ENCODE measurements at places on chromosomes 12 and 14. TPM values are rescaled to one million over a fixed set of nuclear protein-coding genes. Genes with fewer than 3 reads are reported as not detected.

The GPR162 gene
- polyA plus RNA-seq = 1.1 TPM

DNA sequence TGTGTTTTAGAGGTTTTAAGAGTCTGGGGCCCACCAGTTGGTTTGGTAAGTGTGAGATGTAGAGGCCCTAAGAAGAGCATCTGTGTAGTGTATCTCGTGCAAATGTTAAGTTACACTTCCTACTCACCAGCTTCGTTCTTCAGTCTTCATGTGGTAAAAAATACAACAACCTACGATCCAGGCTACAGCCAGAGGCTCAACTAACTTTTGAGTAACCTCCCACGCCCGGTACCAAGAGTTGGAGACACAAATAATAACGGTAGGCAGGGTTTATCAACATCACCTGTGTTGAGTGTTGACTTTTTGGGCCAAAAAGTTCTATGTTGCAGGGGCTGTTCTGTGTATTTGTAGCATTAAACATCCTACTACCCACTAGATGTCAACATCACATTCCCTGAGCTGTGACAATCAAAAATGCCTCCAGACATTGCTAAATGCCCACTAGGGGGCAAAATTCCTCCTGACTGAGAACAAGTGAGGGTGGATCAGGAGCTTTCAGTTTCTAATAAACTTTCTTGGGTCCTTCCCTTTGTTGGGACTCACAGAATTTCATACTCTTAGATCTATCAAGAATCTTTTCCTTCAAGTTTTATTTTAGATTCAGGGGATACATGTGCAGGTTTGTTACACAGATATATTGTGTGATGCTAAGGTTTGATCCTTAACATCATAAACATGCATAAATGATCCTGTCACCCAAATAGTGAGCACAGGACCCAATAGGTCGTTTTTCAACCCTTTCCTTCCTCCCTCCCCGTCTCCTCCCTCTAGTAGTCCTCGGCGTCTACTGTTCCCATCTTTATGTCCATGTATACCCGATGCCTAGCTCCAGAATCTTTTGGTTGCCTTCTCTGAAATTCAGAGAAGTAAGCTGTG lies 94.7 kb downstream of the SLC2A13 start:
- no peak overlapping the region for H3K27ac ChIP-seq
- no peaks in the 10 kb centered on the region for H3K36me3 ChIP-seq
- DNase-seq = peak; percentile 82
- peaks cover 25% of the 10 kb centered on the region for H3K4me1 ChIP-seq
- no peak overlapping the region for H3K4me3 ChIP-seq

GRCh38 chr14:69620211-69620611 lies 8.8 kb downstream of the SUSD6 start:
- H3K4me1 ChIP-seq = peaks cover 11% of the 10 kb centered on the region
- H3K27ac ChIP-seq = no peak overlapping the region
- H3K27me3 ChIP-seq = no peaks in the 10 kb centered on the region
- no peak overlapping the region for H3K4me3 ChIP-seq
- DNase-seq = peak; percentile 0

- no peak overlapping the region for H3K27ac ChIP-seq
- no peak overlapping the region for H3K4me3 ChIP-seq
- H3K27me3 ChIP-seq = no peaks in the 10 kb centered on the region
Observed at GRCh38 chr12:126432780-126433179, 1367.5 kb downstream of the AACS start.

The HEATR5A gene
- polyA plus RNA-seq = 17.4 TPM

- peak overlapping the region; percentile 77 for H3K27ac ChIP-seq
- no peaks in the 10 kb centered on the region for H3K36me3 ChIP-seq
- peaks cover 10% of the 10 kb centered on the region for H3K4me1 ChIP-seq
- no peaks in the 10 kb centered on the region for H3K27me3 ChIP-seq
- no peak for DNase-seq
Observed at GRCh38 chr12:69835081-69835480, 10.1 kb downstream of the MYRFL start.

DNA sequence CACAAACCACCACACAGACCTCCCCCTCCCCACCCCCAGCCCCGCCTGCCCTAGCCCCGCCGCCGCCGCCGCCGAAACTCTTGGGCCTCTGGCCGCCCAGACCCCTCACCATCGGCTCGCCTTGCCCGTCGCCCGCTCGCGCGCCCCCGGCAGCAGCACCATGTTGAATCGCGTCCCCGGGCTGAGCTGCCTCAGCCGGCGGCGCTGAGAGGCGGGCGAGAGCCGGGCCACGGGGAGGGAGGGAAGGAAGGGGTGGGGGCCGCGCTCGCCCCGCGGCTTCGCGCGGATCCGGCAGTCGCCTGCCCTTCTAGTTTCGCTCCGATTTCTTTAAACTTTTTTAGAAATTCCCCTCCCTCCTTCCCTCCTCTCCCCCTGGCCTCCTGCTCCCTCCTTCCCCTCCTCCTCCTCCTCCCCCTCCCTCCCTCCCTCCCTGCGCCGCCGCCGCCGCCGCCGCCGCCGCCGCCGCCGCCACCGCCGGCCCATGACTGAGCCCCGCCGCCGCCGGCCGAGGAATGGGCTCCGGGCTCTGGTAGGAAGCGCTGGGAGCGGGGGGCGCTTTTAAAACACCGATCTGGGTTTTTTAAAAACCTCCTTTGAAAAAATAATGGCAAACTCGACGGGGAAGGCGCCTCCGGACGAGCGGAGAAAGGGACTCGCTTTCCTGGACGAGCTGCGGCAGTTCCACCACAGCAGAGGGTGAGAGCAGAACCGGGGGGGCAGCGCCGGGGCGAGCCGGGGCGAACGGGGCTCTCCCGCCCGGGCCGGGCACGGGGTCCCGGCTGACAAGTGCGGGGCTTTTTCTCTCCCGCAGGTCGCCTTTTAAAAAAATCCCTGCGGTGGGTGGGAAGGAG lies at the start of gene ARID2:
ARID2 (plus strand) TSS at position 474 of the 851 bp plus-strand sequence; CDS start at position 605, 131 bp downstream.
- peak; percentile 89 for DNase-seq
- H3K36me3 ChIP-seq = no peaks in the 10 kb centered on the region
- H3K27ac ChIP-seq = peak within 1 kb of the TSS; percentile 99
- no peaks in the 10 kb centered on the region for H3K27me3 ChIP-seq

GRCh38 chr14:34965912-34966311 lies 16.9 kb upstream of the SRP54 start:
- DNase-seq = no peak
- H3K27me3 ChIP-seq = no peaks in the 10 kb centered on the region
- no peaks in the 10 kb centered on the region for H3K36me3 ChIP-seq
- H3K4me1 ChIP-seq = no peaks in the 10 kb centered on the region
- no peak overlapping the region for H3K4me3 ChIP-seq

GRCh38 chr12:22743700-22744099 lies 118.7 kb downstream of the ETNK1 start:
- H3K27ac ChIP-seq = no peak overlapping the region
- no peaks in the 10 kb centered on the region for H3K36me3 ChIP-seq
- H3K4me1 ChIP-seq = no peaks in the 10 kb centered on the region
- DNase-seq = no peak
- H3K4me3 ChIP-seq = no peak overlapping the region
- H3K27me3 ChIP-seq = no peaks in the 10 kb centered on the region

The OR4E1 gene
- polyA plus RNA-seq = not detected

DNA sequence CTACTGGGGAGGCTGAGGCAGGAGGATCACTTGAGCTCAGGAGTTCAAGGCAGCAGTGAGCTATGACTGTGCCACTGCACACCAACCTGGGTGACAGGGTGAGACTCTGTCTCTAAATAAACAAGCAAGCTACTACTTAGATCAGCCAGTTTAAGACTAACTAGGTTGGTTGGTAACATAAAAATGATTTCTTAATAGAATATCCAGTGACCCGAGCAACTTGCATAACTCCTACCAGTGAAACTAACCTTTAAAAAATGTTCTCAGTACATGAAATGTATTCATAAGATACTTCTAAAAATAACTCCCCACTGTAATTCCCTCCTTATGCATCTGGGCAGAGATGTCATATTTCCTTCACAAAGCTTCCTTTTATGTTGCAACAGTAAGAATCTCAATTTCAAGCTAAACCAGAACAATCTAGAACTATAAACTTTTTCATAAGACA lies 15.9 kb downstream of the TAOK3 start:
- no peaks in the 10 kb centered on the region for H3K27me3 ChIP-seq
- no peaks in the 10 kb centered on the region for H3K36me3 ChIP-seq
- peaks cover 4% of the 10 kb centered on the region for H3K4me1 ChIP-seq
- H3K27ac ChIP-seq = peak overlapping the region; percentile 78

GRCh38 chr12:60672949-60673348 lies 1077.1 kb downstream of the SLC16A7 start:
- no peak for DNase-seq
- H3K36me3 ChIP-seq = no peaks in the 10 kb centered on the region
- H3K4me3 ChIP-seq = no peak overlapping the region
- no peaks in the 10 kb centered on the region for H3K27me3 ChIP-seq
- no peak overlapping the region for H3K27ac ChIP-seq

The KLRC3 gene
- not detected for polyA plus RNA-seq

DNA sequence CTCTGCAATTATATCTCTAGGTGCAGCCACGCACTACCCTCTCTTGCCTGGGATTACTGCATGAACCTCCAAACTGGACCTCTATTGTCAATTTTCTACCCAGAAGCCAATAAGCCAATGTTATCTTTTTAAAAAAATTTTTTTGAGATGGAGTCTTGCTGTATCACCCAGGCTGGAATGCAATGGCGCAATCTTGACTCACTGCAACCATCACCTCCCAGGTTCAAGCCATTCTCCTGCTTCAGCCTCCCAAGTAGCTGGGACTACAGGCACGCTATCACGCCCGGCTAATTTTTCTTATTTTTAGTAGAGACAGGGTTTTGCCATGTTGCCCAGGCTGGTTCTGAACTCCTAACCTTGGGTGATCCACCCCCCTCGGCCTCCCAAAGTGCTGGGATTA lies 11.2 kb upstream of the PXN start:
- no peak overlapping the region for H3K4me3 ChIP-seq
- H3K36me3 ChIP-seq = no peaks in the 10 kb centered on the region
- H3K4me1 ChIP-seq = no peaks in the 10 kb centered on the region
- no peak for DNase-seq

DNA sequence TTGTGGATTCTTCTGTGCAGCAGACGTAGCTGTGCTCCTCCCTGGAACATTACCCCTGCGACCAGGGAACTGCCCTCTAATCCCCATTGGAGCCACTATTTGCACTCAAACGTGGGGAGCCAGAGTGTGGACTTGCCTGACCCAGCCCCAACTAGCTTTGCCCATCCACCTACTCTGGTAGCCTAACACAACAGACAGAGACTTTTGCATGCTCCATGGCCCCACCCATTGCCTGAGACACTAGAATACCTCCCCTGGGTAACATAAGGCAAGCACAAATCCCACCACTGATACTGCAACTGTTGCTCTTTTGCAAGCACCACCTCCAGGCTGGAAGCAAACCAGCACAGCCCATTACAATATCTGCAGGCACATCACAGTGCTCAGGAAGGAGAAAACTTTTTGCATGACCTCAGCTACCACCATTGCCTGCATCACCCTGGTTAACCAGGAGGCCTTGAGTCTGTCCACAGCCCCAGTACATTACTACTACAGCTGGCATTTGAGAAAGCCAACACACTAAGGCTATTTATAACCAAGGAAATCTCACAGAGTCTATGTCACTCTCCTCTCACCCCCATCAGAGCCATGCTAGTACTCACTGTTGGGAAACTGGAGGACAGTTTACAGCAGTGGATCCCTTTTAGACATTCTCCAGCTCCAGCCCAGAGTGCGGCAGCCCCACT lies 15.0 kb downstream of the CEP128 start:
- no peaks in the 10 kb centered on the region for H3K27me3 ChIP-seq
- H3K27ac ChIP-seq = no peak overlapping the region
- H3K4me1 ChIP-seq = no peaks in the 10 kb centered on the region
- no peak for DNase-seq

GRCh38 chr12:23493672-23494071 lies 455.8 kb downstream of the SOX5 start:
- H3K27me3 ChIP-seq = no peaks in the 10 kb centered on the region
- H3K36me3 ChIP-seq = no peaks in the 10 kb centered on the region
- no peak overlapping the region for H3K27ac ChIP-seq
- H3K4me1 ChIP-seq = no peaks in the 10 kb centered on the region
- no peak overlapping the region for H3K4me3 ChIP-seq

- DNase-seq = no peak
- no peak overlapping the region for H3K27ac ChIP-seq
- H3K4me1 ChIP-seq = no peaks in the 10 kb centered on the region
- no peaks in the 10 kb centered on the region for H3K36me3 ChIP-seq
Observed at GRCh38 chr12:68138480-68138879, 21.1 kb downstream of the IFNG start.

DNA sequence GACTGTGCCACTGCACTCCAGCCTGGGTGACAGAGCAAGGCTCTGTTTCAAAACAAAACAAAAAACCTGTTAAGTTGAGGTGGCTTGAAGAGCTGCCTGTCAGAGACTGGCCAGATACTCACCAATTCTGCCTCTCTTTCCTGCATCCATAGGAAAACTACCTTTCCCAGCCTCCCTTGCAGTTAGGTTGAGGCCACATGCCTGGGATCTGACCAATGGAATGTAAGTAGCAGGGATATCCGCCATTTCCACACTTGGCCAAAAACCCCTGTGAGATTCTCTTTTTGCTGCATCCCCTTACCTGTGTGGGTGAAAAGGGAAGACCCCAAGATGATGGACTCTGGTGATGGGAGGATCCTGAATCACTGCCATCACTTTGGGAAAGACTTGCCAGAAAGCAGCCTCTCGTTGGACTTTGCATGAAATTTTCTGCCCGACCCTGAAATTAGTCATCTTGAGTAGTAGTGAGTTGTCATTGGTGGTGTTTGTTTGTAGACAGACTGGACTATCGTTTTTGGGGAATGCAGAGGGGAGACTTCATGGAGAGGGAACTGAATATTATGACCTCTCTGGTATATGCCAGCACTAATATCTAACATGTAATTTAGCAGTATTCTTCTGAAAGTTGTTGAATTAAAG lies 14.0 kb downstream of the GPR68 start:
- no peaks in the 10 kb centered on the region for H3K4me1 ChIP-seq
- no peak for DNase-seq
- no peaks in the 10 kb centered on the region for H3K27me3 ChIP-seq
- no peak overlapping the region for H3K4me3 ChIP-seq
- H3K27ac ChIP-seq = no peak overlapping the region

DNA sequence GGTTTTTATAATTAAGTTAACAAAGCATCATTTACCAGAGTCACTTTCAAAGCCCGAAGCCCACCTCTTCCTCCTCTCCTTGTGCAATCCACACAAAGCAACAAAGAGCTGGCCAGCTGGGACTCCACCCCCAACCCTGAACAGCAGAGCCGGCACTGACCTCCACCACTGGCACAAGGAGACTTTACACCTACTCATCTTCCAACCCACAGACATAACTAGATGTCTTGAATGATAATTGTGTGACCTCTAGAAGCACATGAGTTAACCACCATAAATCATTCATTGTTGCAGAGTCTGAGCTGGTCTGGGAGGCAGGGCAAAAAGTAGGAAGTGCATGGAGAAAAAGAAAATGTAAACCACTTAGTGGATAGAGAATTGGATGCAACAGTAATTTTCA lies 72.2 kb downstream of the ST8SIA1 start:
- no peaks in the 10 kb centered on the region for H3K4me1 ChIP-seq
- no peak for DNase-seq
- H3K27me3 ChIP-seq = no peaks in the 10 kb centered on the region
- no peak overlapping the region for H3K27ac ChIP-seq
- no peaks in the 10 kb centered on the region for H3K36me3 ChIP-seq
- no peak overlapping the region for H3K4me3 ChIP-seq

GRCh38 chr14:102495491-102496330 lies 13.9 kb downstream of the ANKRD9 start:
- no peak for DNase-seq
- peaks cover under 1% of the 10 kb centered on the region for H3K4me1 ChIP-seq
- H3K4me3 ChIP-seq = no peak overlapping the region
- no peak overlapping the region for H3K27ac ChIP-seq

The ADAM21 gene
- polyA plus RNA-seq = 0.06 TPM

- no peaks in the 10 kb centered on the region for H3K27me3 ChIP-seq
- H3K4me3 ChIP-seq = no peak overlapping the region
- DNase-seq = no peak
- H3K36me3 ChIP-seq = no peaks in the 10 kb centered on the region
Observed at GRCh38 chr12:89821896-89822295, 113.3 kb upstream of the ATP2B1 start.

The CCDC38 gene
- polyA plus RNA-seq = not detected

All from small intestine (tissue), 16 donors.